Thyroid gland (tissue), 4 donors: ENCODE measurements at places on chromosomes 16 and 17.
A peak's percentile ranks its signal among the peaks of the same experiment; 100 is the strongest.

DNA sequence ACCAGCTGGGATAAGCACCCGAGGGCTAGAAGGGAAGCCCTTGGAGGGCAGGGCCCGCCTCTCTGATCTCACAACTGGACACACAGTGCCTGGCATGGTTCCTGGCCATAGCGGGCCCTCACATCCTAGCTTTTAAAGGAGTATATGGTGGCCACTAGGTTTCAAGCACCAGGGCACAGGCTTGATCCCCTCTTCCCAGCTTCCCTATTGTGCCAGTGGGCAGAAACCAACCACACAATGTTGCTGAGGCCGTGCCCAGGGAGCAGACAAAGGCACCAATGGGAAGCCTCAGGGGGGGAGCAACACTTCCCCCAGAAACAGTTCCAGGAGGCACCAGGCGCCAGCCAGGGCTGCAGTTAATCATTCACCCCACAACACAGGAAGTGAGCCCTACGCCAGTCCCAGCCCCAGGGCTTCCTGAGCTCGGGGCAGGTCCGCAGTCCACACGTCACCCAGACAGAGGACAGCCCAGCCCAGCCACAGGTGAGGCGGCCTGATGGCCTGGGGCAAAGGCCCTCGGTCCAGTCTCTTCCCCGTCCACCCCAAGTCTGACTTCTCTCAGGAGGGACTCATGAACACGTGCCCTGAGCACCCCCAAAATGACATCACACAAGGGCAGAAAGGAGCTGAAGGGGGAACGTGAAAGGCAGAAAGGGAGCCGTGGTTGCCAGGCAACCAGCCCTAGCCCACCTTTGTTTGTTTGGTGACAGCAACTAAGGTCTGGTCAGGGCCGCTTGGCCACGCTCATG, 12.8 kb downstream of the SMIM5 start:
- H3K4me1 ChIP-seq, result peaks cover 51% of the 10 kb centered on the region
- no peak overlapping the region for H3K4me3 ChIP-seq
- H3K27me3 ChIP-seq, result no peaks in the 10 kb centered on the region
- peak overlapping the region; percentile 98 for H3K27ac ChIP-seq
- peaks cover 14% of the 10 kb centered on the region for H3K36me3 ChIP-seq

DNA sequence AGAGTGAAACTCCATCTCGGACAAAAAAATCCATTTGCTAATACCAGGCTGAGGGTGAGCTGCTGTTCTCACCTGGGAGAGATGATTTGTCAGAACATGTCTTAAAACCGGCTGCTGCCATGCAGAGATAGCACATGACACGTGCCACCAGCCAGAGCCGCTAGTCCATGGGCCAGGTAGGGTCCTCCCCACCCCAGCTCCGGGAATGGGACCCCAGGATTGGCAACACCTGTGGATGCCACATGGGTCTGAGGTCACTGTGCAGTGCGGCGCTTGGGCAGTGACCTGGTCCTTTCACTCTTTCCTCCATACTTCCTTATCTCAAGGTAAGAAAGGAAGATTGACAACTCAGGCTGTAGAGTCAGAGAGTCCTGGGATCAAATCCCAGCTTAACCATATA, 393.3 kb upstream of the TNRC6C start:
- H3K36me3 ChIP-seq, result no peaks in the 10 kb centered on the region
- no peaks in the 10 kb centered on the region for H3K27me3 ChIP-seq
- DNase-seq, result no peak
- H3K4me3 ChIP-seq, result no peak overlapping the region
- no peaks in the 10 kb centered on the region for H3K4me1 ChIP-seq
- H3K27ac ChIP-seq, result no peak overlapping the region

DNA sequence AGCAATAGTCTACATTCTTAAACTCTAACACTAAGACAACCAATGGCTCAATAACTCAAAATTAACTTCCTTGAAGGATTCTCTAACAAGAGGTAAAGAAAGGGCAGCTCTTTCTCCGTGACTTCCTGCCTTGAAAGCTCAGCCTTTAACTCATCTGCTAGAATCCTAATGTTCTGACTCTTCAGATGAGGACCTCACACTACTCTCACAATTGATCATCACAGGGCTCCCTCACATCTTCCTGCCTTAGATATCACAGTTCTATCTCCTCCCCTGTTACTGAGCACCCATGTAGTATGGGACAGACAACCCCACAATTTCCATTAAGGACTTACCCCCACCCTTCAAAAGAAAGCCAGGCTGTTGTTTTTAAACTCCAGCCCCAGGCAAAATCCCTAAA, 33.5 kb downstream of the SMURF2 start:
- no peak for DNase-seq
- no peak overlapping the region for H3K4me3 ChIP-seq
- H3K4me1 ChIP-seq, result peaks cover 18% of the 10 kb centered on the region
- no peaks in the 10 kb centered on the region for H3K27me3 ChIP-seq
- H3K27ac ChIP-seq, result no peak overlapping the region
- H3K36me3 ChIP-seq, result no peaks in the 10 kb centered on the region

- DNase-seq, result no peak
- H3K27me3 ChIP-seq, result no peaks in the 10 kb centered on the region
- no peak overlapping the region for H3K4me3 ChIP-seq
- peaks cover 6% of the 10 kb centered on the region for H3K4me1 ChIP-seq
- no peak overlapping the region for H3K27ac ChIP-seq
These were observed 11.8 kb upstream of the SECTM1 start for GRCh38 chr17:82345151-82345976.

DNA sequence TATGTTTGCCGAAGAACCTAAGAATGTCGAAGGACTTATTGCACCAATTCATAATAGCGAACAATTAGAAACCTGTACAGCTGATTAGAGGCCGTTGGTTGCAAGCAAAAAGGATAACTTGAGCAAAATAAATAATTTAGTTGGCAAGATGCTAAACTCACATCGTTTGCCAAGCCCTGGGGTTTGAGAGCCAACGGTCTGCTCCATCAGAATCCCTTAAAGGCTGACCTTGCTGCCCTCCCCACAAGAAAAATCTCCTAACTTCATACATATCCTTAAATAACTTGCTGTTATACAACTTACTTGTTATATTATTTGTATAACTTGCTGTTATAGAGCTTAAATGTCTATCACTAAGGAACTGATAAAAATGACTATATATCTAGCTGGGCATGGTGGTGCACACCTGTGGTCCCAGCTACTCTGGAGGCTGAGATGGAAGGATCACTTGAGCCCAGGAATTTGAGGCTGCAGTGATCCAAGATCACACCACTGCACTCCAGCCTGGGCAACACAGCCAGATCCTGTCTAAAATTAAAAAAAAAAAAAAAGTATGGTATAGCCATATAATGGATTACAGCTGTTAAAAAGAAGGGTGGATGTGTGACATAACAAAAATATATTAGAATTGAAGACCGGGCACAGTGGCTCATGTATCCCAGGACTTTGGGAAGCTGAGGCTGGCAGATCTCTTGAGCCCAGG, 1.9 kb upstream of the TRIM37 start:
- no peak for DNase-seq
- no peaks in the 10 kb centered on the region for H3K36me3 ChIP-seq
- no peak overlapping the region for H3K4me3 ChIP-seq
- H3K27ac ChIP-seq, result no peak overlapping the region
- no peaks in the 10 kb centered on the region for H3K27me3 ChIP-seq
